HT-29 (cell line): ENCODE measurements at places on chromosomes 4 and X. TPM values are rescaled to one million over a fixed set of nuclear protein-coding genes. Genes with fewer than 3 reads are reported as not detected.

Gene ASMT
- 0.10 TPM in 1 of 2 replicates, not detected in the other for total RNA-seq

Gene GLOD5
- 0.63 TPM in 1 of 2 replicates, not detected in the other for total RNA-seq

Gene RBM3
- total RNA-seq = 134 and 135 TPM in 2 replicates

Gene STK26
- 18.8 and 25.8 TPM in 2 replicates for total RNA-seq

Gene HTT
- 16.8 and 33.4 TPM in 2 replicates for total RNA-seq

Gene TMEM271
- not detected in 2 replicates for total RNA-seq

Gene TMEM150C
- total RNA-seq = not detected in 2 replicates

GRCh38 chrX:153450949-153451277 lies 5.1 kb upstream of the TREX2 start:
- no peak for DNase-seq

GRCh38 chrX:48927123-48927522 lies 8.3 kb upstream of the PIM2 start:
- no peak for DNase-seq

DNA sequence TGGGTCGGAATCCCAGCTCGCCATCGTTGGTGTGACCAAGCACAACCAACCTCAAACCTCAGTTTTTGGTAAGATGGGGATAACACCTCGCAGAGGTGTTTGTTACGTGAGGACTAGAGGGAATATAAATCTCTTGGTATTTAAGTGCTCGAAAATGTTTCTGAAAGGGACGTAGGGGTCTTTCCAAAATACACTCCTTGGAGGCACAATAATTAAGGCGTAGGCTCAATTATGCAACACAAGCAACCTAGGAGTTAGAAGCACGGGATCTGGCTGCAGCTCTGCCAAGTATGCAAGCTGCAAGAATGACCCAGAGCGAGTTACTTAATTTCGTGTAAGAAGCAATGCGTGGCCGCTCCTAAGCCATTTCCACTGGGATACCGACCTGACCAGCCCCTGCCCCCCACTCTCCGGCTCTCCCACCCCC lies 552 bp downstream of the ADH5 start:
- peak; percentile 60 for DNase-seq

GRCh38 chr4:140395668-140396067 lies 22.2 kb downstream of the SCOC start:
- no peak for DNase-seq

DNA sequence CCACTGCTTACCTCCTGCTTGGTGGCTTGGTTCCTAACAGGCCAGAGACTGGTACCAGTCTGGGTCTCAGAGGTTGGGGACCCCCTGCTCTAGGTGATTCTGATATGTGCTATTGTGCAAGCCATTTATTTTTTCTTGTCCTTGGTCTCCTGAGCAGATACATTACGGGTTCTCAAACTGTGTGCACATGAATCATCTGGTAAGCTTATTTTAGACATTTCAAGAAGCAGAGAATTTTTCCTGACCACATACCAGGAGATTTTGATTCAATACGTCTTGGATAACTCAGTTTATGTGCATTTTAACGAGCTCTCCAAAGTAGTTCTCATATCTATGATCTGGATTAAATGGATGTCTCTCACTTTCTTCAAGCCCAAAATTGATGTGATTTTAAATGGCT lies 77.2 kb downstream of the FHIP1A start:
- no peak for DNase-seq

DNA sequence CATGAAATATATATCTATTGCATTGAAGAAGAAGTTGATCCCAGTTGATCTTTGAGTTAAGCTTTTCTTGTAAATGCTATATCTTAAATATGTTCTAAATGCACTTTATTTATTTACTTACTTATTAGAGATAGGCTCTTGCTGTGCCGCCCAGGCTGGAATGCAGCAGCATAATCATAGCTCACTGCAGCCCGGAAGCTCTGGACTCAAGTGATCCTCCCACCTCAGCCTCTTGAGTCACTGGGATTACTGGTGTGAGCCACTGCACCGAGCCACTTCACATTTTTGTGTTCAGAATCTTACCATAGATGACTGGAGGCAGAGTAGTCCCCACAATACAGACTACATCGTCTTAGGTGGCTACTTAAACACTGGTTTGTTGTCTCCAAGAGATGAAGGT lies 324.3 kb upstream of the SLIT2 start:
- no peak for DNase-seq

GRCh38 chr4:65550500-65550899 lies 119.8 kb downstream of the EPHA5 start:
- DNase-seq = no peak

DNA sequence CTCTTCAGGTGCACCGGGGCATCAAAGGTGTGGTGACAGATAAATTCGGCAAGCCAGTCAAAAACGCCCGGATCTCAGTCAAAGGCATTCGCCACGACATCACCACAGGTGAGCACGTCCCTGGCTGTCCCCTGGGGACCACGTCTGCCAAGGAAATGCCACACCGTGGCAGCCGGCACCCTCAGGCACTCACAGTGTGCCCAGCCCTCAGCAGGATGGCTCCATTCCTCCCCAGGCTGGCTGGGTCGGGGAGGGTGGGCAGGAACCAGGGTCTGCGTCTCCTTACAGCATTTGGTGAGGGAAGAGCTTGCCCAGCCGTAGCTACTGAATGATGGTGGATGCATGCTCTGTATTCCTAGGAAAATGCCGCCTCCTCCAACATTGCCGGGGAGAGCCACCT lies 25.9 kb downstream of the CPZ start:
- DNase-seq = no peak

DNA sequence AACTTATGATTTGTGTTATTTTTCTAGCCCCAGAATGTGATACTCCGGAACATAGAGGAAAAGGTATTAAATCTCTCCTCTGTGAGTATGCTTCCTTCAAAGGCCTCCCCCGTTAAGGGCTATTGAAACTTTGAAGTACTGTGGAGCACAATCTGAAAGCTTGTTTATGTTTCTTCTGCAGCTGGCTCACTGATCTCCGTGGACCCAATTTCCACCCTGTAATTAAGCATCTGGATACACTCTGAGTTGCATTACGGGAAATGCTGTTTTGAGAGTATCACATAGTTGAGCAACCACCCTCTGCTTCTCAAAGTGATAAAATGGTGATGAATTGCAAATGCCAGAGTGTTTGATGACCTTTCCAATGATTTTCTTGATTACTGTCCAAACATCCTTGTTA lies 296.8 kb upstream of the PABPC5 start:
- DNase-seq = no peak
